AG09309 (cell line): ENCODE measurements at places on chromosomes 7 and 10.

DNA sequence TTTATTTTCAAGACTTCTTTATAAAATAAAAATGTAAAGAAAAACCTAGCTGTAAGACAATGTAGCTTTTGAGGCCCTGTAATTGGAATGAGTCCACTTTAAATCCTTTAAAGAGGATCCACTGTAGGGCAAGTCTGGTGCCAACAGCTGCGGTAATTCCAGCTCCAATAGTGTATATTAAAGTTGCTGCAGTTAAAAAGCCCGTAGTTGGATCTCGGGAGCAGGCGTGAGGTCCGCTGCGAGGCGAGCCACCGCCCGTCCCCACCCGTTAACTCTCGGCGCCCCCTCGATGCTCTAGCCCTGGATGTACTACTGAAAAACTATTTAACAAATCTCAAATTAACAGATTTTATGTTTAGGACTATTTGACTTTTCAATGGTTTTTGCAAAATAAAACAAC is 414.7 kb upstream of the SEMA3C start:
- no peak for DNase-seq

GRCh38 chr10:90313576-90314325 is 544.1 kb downstream of the HTR7 start:
- no peak for DNase-seq

GRCh38 chr7:107969856-107970255 is 33.1 kb downstream of the LAMB1 start:
- no peak for DNase-seq

DNA sequence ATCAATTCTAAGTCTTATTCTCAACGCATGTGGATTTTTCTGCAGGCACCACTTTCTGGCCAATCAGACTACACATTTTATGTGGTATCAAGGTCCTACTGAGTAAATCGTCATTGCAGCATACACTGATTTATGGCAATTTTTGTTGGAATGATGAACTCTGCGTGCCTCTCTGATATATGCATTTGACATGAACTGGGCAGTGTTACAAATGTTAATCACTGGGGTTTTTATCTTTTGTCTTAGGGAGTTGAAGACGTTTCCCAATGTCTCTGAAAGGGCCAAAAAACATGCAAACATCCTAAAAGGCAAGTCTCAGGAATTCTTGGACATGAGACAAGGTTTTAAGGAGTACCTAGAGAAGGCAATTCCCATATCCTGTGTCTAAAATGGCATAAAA is 809.5 kb upstream of the CELF2 start:
- no peak for DNase-seq

DNA sequence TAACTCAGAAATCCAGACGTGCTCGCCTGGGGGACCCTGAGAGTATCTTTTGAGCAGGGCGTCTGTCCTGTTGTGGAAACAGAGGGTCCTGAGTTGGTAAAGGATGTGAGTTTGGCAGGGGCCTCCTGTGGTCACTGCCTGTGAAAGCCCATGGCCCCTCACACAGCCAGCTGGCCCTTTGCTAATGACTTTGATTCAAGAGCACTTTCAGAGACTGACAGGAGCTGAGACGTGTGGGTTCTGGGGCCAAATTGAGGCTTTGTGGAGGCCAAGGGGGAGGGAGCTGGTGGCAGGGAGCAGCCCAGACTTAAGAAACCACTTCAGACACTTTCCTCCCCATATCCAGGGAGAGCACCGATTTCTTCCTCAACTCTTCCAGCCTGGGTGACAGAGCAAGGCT is 459.4 kb upstream of the FOXK1 start:
- no peak for DNase-seq

- DNase-seq = no peak
Measured at GRCh38 chr7:70006261-70006920, 408.1 kb downstream of the AUTS2 start.

DNA sequence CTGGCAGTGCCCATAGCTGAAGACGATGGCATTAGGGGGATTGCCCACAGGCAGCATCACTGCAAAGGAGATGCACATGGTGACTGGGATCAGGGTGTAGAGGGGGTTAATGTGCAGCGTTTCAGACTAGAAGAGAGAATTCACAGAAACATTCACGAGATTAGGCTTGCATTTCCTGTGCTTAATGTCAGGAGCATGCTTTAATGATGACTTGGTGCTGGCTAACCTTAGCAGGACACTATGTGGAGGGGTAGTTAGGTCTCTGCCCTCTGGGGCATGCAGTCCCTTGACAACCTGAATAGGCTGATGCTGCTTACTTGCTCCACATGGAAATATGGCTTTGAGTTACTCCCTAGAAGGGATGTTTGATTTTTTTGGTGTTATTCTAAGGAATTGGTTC is 21.8 kb downstream of the STMP1 start:
- DNase-seq = no peak

- DNase-seq = no peak
Measured at GRCh38 chr10:100359030-100359432, 12.0 kb downstream of the SCD start.

GRCh38 chr7:138477581-138477980 is 17.5 kb downstream of the TRIM24 start:
- no peak for DNase-seq

GRCh38 chr7:50226669-50227068 is 77.8 kb upstream of the IKZF1 start:
- no peak for DNase-seq

- no peak for DNase-seq
Measured at GRCh38 chr7:101370836-101371235, 8.2 kb downstream of the COL26A1 start.

DNA sequence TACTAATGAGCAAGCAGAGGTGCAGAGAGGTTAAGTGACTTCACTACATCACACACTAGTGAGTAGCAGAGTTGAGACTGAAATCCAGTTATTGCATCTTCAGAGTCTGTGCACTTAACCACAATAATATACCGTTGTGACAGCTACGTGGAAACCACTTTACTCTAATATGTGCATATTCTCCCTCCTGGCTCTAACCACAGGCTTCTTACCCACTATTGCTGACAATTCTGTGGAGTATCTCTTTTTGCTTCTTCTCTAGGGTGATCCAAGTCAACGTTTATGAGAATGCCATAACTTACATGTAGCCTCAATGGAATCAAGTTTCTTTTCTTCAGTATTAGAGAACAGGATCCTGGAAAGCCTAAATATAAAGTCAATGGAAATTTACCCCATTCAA is 64.2 kb upstream of the MEOX2 start:
- DNase-seq = no peak

DNA sequence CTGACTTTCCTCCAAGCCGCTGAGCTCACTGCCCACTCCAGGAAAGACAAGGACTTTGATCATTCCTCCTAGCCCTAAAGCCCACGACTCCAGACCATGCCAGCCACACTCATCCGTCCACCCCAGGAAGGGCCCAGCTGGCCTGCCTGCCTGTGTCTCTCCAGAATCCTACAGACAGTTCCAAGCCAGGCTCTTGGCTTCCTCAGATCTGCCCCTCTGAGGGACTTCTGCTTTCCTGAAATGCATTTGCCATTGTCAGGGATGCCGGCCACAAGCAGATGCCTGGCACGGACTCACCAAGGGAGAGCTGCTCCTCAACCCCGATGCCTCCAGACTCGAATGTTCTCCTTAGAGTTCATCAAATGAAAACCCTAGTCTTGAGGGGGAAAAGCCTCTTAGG is 155.8 kb downstream of the OAT start:
- DNase-seq = no peak

DNA sequence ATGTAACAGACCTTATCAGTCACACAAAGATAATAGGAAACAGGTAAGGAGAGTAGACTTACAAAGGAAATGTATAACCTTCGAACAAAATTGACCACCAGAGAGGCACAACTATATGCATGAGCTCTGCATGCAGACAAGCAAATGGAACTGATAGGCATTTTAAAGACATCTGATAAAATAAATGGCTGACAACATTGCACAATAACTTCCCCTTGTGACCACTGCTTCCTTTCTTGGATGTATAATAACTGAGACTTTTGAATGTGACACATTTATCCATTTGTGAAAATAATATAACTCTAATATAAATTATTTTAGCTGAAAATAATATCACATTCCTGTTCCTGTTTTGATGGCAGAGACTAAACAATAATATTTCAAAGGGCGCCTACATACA is 654.2 kb upstream of the STEAP1 start:
- DNase-seq = no peak

DNA sequence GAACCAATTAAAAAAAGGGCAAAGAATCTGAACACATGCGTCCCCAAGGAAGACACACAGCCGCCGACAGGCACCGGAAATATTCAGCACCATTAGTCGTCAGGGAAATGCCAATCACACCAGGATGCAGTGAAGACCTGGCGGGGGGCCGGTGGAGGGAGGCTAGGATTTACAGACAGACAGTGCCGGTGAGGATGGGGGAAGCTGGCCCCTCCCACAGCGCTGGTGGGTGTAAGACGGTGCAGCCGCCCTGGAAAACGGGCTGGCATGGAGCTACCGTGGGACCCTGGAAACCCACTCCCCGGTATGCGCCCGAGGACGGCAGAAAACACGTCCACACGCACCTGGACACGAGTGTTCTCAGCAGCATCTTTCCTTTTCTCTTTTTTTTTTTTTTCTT is 4.8 kb upstream of the ADAP1 start:
- DNase-seq = no peak

DNA sequence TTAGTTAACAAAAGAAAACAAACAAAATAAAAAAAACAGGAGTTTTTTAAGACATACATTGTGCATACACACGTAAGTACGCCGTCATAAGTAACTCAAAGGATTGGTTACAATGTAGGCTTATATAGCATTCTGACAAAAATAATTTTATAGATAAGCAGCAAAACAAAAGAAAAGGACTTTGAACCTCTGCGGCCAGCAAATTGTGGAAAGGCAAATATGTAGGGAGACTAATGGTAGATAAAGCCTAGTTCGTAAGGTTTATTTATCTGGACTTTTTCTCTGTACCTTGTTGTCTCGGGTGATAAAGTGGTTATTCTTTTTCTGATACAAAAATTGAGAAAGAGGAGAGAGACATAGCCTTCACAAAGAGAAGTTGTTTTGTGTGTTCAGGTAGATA is 891.9 kb downstream of the CNTNAP2 start:
- DNase-seq = no peak

GRCh38 chr7:150801242-150801945 is 825 bp downstream of the TMEM176A start:
- no peak for DNase-seq

- no peak for DNase-seq
Measured at GRCh38 chr10:44965104-44965503, 5.5 kb downstream of the RASSF4 start.

GRCh38 chr10:114100848-114101741 is 57.4 kb downstream of the ADRB1 start:
- no peak for DNase-seq

DNA sequence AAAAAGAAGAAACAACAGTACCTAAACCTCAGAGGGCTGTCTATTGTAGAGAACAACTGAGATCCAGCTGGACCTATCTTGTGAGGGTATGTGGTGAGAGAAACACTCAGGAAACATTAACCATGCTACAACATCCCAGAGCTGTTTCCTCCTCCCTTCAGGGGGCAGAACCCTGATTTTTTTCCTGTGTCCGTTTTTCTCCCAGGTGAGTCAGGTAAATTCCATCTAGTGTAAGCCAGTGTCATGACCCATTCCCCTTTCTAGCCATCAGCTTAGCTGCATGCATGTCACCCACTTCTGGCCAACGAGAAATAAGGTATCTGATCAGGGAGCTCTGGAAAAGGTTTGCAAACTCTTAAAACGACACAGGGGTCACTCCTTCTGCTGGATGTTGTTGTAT is 103.8 kb downstream of the DNMBP start:
- DNase-seq = no peak

GRCh38 chr7:127711872-127712271 is 59.9 kb downstream of the SND1 start:
- DNase-seq = no peak

GRCh38 chr7:94588075-94588474 is 67.9 kb downstream of the SGCE start:
- DNase-seq = no peak
